ENCODE measurements at places on chromosomes 1 and 21.

DNA sequence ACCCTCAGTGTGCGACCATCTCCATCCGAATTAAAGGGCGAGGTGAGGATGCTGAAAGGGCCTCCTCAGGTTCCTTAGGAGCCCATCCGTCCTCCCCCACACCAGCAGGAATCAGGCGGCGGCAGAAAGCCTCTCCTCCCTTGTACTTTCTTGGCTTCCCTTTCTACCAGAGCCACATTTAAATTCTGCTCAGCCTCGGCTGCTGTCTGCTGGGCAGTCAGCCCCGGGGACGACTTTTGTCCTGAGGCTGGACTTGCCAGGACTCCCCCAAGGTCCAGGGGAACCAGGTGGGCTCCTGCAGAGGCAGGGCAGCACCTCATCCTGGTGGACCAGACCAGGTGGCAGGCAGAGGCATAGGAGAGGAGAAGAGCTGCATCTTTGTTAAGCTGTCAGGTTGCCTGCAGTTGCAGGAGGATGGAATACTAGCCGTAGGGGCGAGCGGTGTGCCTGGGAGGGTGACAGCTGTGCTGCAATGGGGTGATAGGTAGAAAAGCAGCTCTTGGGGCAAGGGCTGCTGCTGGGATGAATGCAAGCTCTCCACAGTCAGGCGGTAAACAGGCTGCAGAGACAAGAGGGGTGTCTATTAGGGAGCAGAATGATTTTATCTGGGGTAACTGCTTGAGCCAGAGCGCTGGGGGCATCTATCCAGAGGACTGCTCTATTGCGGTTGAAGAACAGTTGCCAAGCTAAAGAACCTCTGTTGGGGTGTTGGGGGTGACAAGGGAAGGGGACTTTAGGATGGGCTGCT, 46.2 kb upstream of the WASF2 start:
- no peak for DNase-seq

GRCh38 chr1:203129501-203130231, 2.1 kb downstream of the ADORA1 start:
- no peak for DNase-seq

- DNase-seq = no peak
These were observed 39.7 kb downstream of the NUP210L start for GRCh38 chr1:154115180-154115579.

- no peak for DNase-seq
These were observed 64.4 kb downstream of the SIM2 start for GRCh38 chr21:36763305-36763704.

DNA sequence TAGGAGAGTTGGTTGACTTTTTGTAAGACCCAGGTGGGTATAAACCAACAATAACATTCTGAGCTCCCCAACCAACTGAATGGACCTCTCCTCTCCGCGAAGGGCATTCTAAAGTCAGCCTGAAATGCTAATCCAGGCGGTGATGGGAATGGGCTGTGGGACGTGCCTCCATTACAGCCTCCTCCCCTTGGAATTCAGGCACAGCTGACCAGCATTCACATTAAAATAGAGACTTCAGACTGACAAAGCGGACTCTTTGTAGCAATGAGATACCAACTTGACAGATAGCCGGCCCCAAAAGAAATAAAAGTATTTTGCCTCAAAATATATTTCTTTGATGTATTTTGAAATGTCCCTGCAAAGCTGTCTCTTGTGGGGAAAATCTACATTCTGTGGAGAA, 101.7 kb downstream of the KIF26B start:
- no peak for DNase-seq

DNA sequence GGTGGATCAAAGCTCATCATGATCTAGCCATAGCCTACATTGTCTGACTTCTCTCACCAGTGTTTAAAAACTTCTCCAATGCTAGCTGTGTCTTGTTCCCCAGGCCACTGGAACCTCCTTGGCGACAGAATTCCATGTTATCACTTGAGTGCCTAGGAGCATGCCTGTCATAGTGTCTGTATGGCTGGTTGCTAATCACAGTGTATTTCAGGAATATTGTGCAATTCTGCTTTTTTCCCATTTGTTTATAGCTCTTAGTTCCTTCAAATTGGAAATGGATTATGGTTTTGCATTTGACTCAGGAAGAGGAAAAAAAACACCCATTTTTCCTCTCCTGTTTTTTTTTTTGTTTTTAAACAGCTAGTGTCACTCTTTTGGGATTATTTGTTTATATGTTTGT, 25.5 kb downstream of the ROR1 start:
- no peak for DNase-seq

- DNase-seq = no peak
These were observed 28.5 kb downstream of the ECE1 start for GRCh38 chr1:21261551-21262292.

- DNase-seq = no peak
These were observed 1419.4 kb downstream of the KCNT2 start for GRCh38 chr1:195188821-195189220.

DNA sequence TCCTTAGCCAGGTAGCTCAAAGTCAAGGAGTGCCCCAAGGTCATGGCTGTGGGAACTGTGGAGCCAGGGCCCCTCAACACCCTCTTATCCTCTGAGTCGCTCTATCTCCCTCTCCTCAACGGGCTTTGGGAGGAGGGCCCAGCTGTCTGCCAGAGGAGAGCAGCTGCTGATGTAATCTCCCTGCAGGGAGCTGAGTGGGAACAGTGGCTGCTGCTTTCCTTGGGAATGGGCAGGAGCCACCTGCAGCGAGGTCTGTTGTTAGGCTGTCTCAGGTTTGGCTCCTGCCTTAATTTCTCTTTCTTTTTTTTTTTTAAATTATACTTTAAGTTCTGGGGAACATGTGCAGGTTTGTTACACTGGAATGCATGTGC, 58.8 kb upstream of the MAP1LC3C start:
- no peak for DNase-seq

GRCh38 chr1:22143065-22144033, at the start of gene WNT4:
WNT4 (minus strand) TSS chr1:22143097; CDS start chr1:22142922, 175 bp downstream.
- DNase-seq = no peak

GRCh38 chr1:207097871-207098324, 6.1 kb upstream of the C4BPA start:
- no peak for DNase-seq

DNA sequence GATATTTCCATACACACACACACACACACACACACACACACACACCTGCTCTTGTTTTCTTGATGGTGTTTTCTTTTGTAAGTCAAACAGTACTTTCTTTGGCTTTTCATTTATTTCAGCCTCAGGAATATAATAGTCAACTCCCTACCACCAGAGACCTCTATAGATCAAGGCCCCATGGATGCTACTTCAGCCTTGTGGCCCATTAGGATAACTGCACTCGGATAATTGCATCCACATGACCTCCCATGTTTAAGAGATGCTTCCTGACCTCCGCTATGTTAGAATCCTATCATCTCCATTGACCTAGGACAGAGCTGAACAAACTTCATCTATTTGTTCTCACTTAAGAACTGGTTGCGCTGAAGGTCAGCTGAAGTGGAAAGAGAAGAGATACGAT, 1094.0 kb upstream of the B3GALT2 start:
- DNase-seq = no peak

DNA sequence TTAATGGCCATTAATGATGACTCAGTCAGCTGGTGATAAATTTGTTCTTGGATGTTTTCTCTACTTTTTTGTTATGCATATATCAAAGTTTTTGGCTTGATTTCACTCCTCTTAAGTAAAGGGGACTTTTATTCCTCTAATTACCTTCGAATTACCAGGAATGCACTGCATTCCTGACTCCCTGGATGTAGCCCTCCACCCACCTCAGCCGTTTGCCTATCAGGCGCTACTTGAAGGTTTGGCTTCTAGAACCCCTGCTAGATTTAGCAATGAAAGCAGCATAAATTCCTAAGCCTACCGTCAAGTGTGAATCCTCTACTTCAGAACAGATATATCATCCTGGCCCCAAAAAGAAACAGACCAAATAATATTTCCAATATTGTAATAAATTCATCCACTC, 387.8 kb upstream of the ADGRL2 start:
- no peak for DNase-seq

- DNase-seq = no peak
These were observed 132.6 kb upstream of the ESRRG start for GRCh38 chr1:216855810-216856209.

DNA sequence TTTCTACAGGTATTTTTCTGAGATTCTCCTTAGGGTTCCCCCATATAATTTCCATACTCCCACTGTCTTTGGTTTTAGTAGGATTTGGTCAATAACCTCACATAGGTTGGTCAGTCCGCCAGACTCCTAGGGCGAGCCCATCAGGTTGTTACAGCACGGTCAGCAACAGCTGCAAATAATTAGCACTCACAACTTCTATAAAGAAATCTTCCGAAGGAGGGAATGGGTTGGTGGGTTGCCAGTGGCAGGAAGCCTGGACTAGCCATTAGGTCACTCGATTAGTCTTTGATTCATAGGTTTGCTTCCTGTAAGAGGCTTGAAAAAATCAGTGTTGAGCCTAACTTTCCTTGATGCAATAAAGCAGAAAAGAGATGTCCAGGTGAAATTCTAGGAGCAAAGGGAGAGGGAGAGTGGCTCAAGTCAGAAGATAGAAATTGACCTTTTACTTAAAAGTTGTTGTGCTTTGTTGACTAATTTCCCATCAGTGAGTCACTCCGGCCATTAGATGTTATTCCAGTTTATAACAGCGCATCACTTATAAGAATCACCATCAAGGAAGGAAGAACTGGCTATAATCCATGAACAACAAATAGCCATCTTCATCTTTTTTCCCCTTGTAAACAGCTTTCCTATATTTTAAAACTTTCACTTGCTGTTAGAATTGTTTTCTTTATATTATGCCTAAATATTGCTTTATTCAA, 88.3 kb downstream of the TPR start:
- no peak for DNase-seq

- DNase-seq = no peak
These were observed 675.0 kb downstream of the USP25 start for GRCh38 chr21:16404776-16405175.

- DNase-seq = no peak
These were observed 230.1 kb downstream of the TOMM20 start for GRCh38 chr1:234898455-234899033.

DNA sequence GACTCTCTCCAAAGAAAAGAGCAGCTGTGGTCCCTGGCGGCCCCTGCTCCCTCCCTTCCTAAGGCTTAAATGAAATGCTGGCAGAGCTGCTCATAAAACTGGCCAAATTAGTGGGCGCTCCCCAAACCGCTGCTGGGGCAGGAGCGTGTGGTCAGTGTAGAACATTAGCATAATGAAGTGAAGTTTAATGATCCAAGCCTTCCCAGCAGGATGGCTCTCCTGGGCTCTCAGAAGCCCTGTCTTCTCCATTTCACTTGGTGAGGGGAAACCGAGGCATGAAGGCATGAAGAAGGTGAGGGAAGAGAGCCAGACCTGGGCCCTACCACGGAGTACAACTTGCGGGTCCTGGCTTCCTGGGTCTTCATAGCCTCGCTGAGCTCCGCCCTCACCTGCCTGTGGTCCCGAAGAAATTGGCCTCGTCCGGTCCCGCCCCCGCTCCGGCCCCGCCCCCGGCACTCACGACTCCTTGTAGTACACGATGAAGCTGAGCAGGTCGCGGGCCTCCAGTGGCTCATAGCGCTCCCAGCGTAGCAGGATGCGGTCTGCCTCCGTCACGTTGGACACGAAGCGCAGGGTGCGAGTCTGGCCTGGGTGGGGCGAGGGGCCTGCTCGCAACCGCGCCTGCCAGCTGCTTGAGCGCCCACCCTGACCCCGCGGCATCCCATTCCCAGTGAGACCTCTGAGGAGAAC, 10.3 kb downstream of the INSRR start:
- no peak for DNase-seq

GRCh38 chr1:223393275-223394214, at the start of gene CCDC185:
CCDC185 (plus strand) TSS chr1:223393415; CDS start chr1:223393476, 61 bp downstream.
- peak; percentile 31 for DNase-seq

DNA sequence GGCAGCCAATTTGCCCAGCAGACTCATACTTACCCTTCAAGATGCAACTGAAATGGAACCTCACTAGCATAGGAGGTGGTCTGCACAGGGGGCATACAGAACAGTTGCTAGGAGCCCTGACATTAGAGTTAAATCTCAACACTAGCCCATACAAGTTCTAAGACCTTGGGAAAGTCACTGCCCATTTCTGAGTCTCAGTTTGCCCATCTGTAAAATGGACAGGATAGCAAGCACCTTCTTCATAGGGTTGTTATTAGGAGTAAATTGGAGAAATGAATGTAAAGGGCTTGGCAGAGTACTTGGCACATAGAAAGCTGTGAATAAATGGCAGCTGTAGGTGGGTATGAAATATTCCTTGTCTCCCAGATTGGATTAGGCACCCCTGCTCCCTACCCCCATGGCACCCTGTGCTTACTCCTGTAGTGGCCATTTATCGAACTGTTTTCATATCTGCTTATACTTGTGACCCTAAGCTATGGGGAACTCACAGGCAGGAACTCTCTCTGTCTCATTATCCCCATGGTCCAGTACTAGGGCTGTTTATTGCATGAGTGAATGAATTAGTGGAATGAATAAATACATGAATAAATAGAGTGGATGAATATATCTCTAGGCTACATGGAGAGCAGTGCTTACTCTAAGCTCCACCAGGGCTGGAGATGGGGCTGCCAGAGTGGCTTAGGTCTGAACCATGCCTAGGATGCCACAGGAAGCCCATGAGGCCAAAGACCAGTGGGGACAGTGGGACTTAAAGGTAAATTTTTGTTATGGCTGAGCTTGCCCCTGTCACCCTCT, 152.6 kb downstream of the PLPP3 start:
- no peak for DNase-seq

- no peak for DNase-seq
These were observed 17.9 kb upstream of the RGS18 start for GRCh38 chr1:192140382-192140781.

Measured in NCI-H510A (cell line).